WTC11 (cell line): ENCODE measurements at places on chromosomes 3 and 15. TPM values are rescaled to one million over a fixed set of nuclear protein-coding genes. Genes with fewer than 3 reads are reported as not detected.

GRCh38 chr15:62749036-62749815 is 293.3 kb upstream of the TPM1 start:
- DNase-seq = no peak

DNA sequence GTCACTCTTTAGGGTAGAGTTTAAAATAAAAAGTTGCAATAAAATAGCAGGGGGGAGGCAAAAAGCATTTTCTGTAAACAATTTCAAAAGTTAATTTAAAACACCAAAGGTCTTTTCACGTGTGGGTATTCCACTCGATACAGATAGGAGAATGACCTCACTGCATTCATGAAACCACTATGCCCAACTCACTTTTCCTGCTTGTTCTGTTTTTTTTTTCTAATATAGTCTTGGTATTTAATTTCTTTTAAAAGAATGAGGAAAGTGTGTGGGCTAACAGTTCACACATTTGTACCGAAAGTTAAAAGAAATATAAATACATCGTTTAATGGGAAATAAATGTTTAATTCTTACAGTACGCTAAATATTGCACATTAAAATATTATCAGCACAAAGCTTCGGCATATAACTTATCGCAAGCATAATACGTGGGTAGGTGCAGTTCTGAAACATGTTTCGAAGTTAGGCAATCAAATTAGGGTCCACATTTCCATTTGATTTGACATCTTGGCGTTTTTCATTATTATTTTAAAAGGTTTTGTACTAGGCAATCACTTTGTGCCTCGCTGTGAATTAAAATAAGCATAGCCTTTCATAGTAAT is 41.4 kb downstream of the VGLL4 start:
- DNase-seq = no peak

DNA sequence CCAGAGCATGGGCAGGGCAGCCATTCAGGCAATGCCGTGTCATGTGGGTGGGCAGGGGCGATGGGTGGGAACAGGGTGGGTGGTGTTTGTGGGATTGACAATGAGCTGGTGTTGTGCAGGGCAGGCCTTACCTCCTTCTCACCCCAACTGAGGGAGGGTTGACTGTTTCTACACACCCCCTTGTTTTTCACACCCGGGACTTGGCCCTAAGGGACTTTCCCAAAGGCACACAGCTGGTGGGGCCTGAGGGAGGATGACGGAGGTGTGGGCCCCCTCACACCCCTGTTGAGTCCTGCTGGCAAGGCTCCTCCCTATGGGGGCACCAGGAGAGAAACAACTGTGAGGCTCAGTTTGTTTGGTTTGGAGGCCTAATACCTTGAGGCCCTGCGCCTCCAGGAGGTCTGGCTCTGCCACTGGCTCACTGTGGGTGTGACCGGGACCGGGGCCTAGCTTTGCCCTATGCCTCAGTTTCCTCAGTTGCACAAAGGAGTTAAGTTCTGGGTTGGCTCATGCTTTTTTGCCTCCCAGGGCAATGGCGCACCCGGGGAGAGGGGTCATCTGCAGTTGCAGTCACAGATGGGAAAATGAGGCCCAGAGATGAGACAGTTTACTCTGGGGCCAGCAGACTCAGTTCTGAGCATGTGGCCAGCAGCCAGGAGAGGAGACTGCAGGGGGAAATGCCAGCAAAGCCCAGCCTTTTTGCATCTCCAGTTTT is 5.1 kb upstream of the DNAH1 start:
- no peak for DNase-seq

Gene P2RY12
- total RNA-seq = not detected in 3 replicates

GRCh38 chr3:158430968-158431367 is 140.0 kb upstream of the MLF1 start:
- no peak for DNase-seq

Gene OCA2
- total RNA-seq = 0.27 to 0.39 TPM (median 0.27 TPM) in 3 replicates

DNA sequence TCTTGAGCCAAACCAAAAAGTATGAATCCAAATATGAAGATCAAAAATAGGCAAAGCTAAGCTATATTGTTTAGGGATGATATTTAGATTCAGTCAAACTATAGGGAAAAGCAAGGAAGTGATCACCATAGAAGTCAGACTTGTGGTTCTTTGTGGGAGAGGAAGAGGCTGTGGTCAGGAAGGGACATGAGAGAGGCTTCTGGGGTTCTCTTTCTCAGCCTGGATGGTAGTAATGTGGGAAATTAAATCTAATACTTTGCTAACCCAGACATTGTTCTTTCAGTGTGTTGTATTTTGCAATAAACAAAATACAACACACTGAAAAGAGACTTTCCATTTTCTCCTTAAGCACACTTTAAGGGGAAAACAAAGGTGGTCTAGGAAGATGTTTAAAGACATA is 3.1 kb downstream of the CX3CR1 start:
- no peak for DNase-seq

Gene RUBCN
- total RNA-seq = 21.8 to 22.9 TPM (median 22.9 TPM) in 3 replicates

Gene CIP2A
- 29.3 to 32.8 TPM (median 32.0 TPM) in 3 replicates for total RNA-seq

Gene TFDP2
- total RNA-seq = 48.2 to 66.8 TPM (median 59.3 TPM) in 3 replicates

GRCh38 chr3:39327746-39328349 is 1.7 kb upstream of the CCR8 start:
- no peak for DNase-seq

DNA sequence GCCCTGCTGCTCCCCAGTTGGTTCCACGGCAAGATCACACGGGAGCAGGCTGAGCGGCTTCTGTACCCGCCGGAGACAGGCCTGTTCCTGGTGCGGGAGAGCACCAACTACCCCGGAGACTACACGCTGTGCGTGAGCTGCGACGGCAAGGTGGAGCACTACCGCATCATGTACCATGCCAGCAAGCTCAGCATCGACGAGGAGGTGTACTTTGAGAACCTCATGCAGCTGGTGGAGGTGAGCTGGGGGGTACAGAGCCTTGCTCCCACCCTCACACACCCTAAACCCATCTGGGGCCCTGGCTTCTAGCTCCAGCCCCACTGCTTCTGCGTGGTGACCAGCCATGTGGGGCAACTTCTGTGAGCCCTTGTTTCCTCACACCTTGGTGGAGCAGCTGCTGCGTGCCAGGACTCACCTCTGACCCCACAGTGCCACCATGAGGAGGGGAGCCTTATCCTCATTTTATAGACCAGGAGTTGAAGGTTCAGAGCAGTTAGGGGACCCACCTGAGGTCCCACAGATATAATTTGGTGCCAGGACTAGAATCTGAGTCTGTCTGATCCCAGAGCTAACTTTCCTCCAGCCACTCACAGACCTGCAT is 13.3 kb upstream of the LMAN1L start:
- no peak for DNase-seq

DNA sequence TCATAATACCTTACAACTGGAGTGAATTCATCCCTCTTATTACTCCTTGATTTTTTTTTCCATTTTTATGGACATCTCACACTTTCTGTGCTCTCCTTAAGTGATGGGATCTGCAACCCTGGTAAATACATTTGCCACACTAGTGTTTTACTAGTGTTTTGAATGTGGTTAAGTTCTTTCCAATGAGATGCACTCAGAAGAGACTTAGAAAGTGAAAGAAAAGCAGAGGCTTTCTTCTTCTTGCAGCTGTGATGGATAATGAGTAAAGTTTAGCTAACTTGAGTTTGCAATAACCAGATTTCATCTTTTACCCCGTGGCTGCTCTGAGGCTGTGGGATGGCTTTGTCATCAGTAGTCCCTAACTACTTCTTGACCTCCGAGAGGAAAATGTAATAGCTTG is 1248.4 kb downstream of the NSUN3 start:
- DNase-seq = no peak

Gene PLSCR5
- not detected in 3 replicates for total RNA-seq

- DNase-seq = no peak
These were observed 849 bp downstream of the TRAK1 start for GRCh38 chr3:42092006-42092405.

GRCh38 chr15:94182883-94183282 is 48.5 kb upstream of the MCTP2 start:
- DNase-seq = no peak

Gene WDR93
- total RNA-seq = 0.09 TPM in 1 of 3 replicates, not detected in the others

DNA sequence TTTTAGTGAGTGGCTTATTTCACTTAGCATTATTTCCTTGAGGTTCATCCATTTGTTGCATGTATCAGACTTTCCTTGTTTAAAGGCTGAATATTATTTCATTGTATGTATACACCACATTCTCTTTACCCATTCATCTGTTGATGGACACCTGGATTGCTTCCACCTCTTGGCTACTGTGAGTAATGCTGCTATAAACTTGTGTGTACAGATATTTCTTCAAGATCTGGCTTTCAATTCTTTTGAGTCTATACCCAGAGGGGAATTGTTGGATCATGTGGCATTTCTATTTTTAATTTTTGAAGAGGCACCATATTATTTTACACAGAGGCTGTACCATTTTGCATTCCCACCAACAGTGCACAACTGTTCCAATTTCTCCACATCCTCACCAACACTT is 313.5 kb downstream of the RPLP1 start:
- no peak for DNase-seq

DNA sequence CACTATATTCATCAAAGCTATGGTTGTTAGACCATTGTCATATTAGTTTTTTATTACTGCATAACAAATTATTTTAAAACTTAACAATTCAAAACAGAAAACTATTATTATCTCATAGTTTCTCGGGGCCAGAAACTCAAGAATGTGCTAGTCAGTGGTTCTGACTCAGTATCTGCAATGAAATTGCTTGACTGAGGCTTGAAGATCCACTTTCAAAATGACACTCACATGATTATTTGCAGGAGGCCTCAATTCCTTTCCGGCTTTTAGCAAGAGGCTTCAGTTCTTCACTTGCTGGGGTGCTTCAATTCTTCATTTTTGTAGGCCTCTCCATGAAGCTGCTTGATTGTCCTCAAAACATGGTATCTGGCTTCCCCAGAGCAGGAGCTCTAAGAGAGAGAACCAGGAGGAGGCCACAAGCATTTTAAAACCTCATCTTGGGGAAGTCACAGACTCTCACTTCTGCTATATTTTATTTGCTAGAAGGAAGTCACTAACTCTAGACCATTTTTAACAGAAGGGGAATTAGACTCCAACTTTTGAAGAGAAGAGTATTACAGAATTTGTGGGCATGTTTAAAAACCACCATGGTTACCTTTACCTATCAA is 383.7 kb downstream of the MFSD1 start:
- DNase-seq = no peak
